ENCODE measurements at places on chromosomes 13 and 19.

DNA sequence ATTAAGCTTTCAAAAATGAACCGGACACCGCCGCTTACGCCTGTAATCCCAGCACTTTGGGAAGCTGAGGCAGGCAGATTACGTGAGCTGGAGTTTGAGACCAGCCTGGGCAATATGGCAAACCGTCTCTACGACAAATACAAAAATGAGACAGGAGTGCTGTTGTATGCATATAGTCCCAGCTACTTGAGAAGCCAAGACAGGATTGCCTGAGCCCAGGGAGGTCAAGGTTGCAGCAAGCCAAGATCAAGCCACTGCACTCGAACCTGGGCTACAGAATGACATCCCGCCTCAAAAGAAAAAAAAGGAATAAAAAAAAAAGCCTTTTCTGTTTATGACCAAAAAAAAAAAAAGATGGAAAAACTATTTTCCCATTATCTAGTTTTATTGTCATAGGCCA is 96.4 kb downstream of the RBM26 start:
- no peak for DNase-seq

- DNase-seq = no peak
Observed at GRCh38 chr13:90416519-90416918, 931.0 kb upstream of the MIR17HG start.

DNA sequence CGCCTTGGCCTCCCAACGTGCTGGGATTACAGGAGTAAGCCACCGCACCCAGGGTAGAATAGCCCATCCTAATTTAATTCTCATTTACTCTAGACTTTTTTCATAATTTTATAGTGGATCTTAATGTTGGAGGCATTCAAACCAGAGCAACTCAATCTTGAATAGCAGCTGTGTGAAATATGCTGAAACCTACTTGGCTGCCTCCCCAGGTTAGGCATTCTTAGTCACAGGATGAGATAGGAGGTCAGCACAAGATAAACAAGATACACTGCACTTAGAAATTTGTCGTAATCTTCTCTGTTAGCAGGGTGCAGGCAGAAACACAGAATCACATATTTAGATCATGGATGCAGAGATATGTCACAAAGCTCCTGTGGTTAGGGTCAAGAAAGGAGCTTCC is 2.7 kb upstream of the ZNF43 start:
- DNase-seq = no peak

- DNase-seq = peak; percentile 78
Observed at GRCh38 chr19:16457195-16457953, 14.4 kb downstream of the EPS15L1 start.

DNA sequence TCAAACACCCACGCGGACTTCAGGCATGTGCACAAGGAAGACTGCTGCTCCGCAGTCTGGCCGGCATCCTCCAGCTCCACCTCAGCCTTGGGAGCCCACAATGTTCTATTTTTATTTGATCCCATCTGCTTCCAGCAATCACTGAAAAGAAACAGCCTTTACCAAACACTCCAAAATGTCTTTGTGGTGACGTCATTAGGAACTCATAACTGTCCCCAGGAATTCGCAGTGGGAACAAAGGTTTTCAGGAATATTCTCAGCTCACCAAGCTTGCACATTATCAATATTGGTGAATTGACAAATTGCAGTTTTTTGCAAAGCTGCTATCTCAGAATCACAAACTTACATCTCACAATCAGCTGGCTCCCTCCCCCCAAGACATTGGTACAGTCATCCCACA is 15.2 kb upstream of the ZNF841 start:
- DNase-seq = no peak

DNA sequence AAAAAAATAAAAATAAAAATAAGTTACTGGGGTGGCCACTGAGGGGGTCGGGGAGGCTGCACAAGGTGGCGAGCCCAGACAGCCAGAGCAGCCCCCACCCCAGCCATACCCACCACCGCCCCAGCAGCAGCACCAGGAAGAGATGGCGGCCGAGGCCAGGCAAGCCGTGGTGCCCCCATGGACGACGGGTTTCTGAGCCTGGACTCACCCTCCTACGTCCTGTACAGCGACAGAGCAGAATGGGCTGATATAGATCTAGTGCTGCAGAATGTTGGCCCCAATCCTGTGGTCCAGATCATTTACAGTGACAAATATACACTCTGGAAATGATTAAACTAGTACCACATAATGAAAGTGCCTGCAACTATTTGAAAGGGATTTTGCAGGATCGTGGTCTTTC is 71.6 kb upstream of the ZDHHC20 start:
- DNase-seq = no peak

- DNase-seq = no peak
Observed at GRCh38 chr13:77528834-77529500, 6.5 kb upstream of the SCEL start.

DNA sequence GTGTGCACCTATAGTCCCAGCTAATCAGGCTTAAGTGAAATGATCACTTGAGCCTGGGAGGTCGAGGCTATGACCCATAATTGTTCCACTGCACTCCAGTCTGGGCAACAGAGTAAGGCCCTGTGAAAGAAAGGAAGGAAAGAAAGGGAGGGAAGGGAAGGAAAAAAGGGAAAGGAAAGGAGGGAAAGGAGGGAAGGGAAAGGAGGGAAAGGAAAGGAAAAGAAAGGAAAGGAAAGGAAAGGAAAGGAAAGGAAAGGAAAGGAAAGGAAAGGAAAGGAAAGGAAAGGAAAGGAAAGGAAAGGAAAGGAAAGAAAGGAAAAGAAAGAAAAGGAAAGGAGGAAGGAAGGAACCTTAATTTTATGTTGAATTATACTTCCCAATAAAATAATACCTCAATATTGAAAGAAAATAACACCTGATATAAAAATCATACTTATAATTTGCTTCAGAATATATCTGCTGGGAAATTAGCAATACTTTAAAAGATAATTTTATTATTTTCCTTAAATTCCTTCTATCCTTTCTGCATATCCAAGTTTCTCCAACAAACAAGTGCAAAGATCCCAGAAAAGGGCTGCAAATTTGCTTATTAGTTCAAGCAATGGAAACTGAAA is 177.3 kb downstream of the KLF12 start:
- DNase-seq = no peak

GRCh38 chr19:19475015-19475765 is 40.2 kb downstream of the TSSK6 start:
- no peak for DNase-seq

GRCh38 chr19:38666663-38667511 is 19.4 kb downstream of the ACTN4 start:
- no peak for DNase-seq

- DNase-seq = no peak
Observed at GRCh38 chr19:13859361-13859880, 17.5 kb upstream of the NANOS3 start.

GRCh38 chr13:63425131-63425530 is 2009.5 kb upstream of the PCDH20 start:
- DNase-seq = no peak

DNA sequence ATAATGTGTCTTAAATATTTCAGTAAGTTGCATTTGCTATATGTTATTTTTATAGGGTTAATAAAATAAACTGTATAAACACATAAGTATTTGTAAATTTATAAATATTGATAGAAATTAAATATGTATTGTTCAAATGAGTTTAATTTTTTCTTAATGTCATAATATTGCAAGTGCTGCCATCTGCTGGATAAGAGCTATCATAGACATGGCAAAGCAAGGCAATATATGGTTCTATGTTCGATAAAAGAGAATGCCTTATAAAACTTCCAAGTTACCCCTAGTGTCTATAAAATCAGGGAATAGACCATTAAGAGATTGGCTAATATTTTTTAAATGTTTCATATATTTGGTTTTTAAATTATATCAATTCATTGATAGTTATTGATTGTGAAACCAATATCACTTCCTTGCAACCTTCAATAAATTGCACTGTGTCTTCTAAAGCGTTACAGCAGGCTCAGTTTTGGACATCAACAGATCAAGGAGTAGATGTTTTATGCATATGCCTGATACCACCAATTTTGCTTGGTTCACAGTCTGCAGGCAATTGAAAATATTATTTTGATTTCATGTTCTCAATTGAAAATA is 29.0 kb upstream of the SLITRK6 start:
- DNase-seq = no peak
